ENCODE measurements at places on chromosomes 5 and 9. TPM values are rescaled to one million over a fixed set of nuclear protein-coding genes. Genes with fewer than 3 reads are reported as not detected.
A peak's percentile ranks its signal among the peaks of the same experiment; 100 is the strongest.

GRCh38 chr5:36363101-36363500 lies 61.4 kb upstream of the RANBP3L start:
- no peaks in the 10 kb centered on the region for H3K27me3 ChIP-seq
- no peaks in the 10 kb centered on the region for H3K36me3 ChIP-seq
- H3K4me3 ChIP-seq = no peak overlapping the region
- no peak for DNase-seq
- H3K27ac ChIP-seq = no peak overlapping the region

DNA sequence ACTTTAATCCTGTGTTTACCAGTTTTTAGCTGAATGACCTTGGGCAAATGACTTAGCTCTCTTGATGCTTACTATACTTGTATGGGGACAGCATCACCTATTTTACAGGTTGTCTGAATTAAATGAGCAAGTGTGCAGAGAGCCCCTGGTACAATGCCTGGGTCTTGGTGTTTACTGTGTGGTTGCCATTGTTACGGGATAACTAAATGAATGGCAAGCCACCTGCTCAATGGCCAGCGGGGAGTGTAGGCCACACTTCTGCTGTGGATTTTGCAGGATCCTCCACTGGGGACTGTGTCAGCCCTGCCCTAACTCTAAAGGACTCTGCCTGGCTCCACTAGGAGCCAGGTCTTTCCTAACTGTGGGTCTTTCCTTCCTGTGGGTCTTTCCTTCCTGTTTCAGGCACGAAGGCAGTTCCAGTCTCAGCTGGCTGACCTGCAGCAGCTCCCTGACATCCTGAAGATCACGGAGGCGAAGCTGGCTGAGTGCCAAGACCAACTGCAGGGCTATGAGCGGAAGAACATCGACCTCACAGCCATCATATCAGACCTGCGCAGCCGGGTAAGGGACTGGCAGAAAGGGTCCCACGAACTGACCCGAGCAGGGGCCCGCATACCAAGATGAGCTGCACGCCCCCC lies 10.3 kb upstream of the GLE1 start:
- DNase-seq = no peak
- H3K27ac ChIP-seq = no peak overlapping the region
- no peaks in the 10 kb centered on the region for H3K4me1 ChIP-seq

Gene CARD9
- total RNA-seq = 17.6 TPM

- H3K4me3 ChIP-seq = peak overlapping the region; percentile 85
- peaks cover 34% of the 10 kb centered on the region for H3K36me3 ChIP-seq
- no peak for DNase-seq
- H3K4me1 ChIP-seq = peaks cover 28% of the 10 kb centered on the region
These were observed 1.0 kb downstream of the EGR1 start for GRCh38 chr5:138466125-138466899.
